ENCODE measurements at places on chromosomes 6 and 20.

- DNase-seq: no peak
Measured at GRCh38 chr20:48921883-48922820, 641 bp downstream of the ARFGEF2 start.

GRCh38 chr6:47252633-47253032, 57.1 kb downstream of the TNFRSF21 start:
- no peak for DNase-seq

DNA sequence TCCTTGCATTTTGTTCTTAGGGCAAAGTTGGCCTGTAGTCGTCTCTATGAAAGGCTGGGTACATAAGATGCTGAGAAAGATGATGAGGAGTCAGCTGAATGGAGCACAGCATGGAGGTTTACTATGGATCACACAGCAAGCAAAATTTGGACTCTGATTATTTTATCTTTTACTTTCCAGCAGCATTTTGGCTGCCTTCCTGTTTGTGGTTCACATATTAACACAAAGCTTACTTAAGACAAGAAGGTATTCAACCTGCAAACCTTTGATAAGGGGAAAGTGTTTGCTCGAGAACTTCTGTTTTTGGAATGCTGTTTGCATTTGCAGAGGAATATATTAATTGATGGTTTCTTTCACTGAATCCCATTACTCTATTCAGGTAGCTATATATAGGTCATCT, 103.1 kb upstream of the ENPP5 start:
- no peak for DNase-seq

GRCh38 chr20:51660672-51661608, 107.2 kb downstream of the ATP9A start:
- DNase-seq: no peak

DNA sequence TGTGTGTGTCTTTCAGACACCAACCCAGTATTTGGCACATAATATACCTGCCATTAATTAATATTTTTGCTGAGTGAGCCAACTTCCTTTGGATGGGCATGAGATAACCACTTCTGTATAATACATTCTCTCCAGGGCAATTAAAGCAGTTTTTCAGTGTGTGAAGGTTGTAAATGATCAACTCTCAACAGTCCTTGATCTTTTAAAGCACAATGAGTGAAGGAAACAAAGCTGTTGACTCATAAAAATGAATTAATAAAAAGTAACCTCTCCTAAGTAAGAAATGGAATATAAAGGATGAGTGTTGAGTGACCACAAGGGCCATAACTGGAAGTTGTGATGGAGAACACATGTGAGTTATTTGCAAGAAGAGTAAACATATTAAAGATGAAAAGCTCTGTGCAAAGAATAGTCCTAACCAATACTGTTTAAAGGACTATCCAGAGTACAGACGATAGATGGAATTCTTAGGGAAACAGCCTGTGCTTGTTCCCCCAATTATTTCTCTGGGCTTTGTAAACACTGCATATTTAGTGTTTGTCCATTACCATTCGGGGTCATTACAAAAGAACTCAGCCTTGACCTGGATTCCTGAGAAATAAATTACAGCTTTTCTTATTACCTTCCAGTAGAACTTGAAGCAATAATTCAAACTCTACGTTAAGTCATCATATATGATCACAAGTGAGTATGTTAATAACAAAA, 446.2 kb downstream of the PLCB1 start:
- DNase-seq: no peak

- DNase-seq: no peak
Measured at GRCh38 chr6:108752733-108753590, 95.3 kb upstream of the ARMC2 start.

- no peak for DNase-seq
Measured at GRCh38 chr6:113281014-113281413, 576.1 kb upstream of the MARCKS start.

DNA sequence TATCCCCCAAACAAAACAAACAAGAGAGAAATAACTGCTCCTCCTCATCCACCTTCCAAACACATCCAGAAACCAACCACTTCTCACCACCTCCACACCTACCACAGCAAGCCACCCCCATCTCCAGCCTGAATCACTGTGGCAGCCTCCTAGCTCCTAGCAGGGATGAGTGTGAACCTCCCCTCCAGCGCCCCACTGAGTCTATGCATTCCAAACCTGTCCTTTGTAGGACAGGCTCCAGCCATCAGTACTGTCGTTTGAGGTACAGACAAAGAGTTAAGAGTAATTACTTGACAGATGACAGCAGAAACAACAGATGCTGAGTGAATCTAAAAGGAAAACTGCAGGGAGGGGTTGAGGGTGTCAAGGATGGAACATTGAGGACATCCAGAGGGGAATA, 2.4 kb downstream of the METTL24 start:
- DNase-seq: no peak

DNA sequence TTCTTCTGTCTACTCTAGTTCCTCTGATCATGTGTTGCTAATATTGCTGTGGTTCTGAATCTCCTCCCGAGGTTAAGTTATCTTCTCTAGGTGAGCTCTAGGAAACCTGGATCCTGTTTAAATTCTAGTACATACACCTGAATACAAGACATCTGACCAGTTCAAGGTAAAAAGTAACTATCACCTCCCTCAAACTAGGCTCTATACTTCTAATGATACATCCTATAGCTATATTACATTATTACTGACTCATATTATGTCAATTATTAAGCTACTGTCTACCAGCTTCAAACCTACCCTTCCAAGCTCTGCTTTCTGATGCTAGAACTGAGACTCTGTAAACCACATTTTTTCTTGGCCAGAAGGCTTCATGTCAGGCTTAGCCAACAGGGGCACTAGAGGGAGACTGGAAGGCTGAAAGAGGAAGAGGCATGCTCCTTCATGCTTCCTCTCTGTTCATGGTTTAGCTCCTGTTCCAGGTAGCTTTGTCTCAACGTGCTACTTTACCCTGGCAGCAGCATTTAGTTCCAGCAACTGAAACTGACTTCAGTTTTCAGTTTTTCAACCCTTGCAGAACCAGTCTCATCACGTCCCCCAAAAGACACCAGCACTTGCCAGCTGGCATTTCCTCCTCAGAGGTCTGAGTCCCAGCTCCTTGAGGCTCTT, 148.4 kb upstream of the TOP1 start:
- no peak for DNase-seq

DNA sequence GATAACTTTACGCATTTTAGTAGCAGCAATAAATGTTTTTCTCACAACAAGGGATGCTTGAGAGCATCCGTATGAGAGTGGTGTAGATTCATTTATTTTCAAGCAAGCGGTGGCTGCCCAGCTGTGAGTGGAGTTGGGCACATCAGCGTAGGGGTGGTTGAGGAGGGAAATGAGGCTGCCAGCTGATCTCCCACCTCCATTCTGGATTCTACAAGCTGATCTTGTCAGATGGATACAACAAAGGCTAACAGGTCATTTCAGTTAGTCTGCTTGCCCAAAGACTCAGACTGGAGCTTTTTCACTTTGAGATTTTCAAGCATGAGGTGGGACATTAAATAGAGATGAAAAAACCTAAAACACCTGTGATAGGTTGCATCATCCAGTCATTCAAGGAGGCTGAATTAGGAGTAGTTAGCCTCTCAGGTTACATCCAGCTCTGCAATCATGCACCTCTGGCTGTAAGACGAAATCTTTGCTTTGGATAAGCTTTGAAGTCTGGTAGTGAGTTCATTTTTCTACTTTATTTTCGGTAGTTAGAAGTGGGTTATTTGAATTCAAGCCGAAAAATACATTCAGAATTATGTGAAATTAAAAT, 1.9 kb upstream of the BACH2 start:
- no peak for DNase-seq

Measured in stimulated activated CD4-positive, alpha-beta T cell treated with anti-CD3 and anti-CD28 coated beads, Interleukin-15, amount 100 ng/mL, for 1 hour (primary cell).